T-helper 17 cell (primary cell): ENCODE measurements at places on chromosomes 2 and 18.

DNA sequence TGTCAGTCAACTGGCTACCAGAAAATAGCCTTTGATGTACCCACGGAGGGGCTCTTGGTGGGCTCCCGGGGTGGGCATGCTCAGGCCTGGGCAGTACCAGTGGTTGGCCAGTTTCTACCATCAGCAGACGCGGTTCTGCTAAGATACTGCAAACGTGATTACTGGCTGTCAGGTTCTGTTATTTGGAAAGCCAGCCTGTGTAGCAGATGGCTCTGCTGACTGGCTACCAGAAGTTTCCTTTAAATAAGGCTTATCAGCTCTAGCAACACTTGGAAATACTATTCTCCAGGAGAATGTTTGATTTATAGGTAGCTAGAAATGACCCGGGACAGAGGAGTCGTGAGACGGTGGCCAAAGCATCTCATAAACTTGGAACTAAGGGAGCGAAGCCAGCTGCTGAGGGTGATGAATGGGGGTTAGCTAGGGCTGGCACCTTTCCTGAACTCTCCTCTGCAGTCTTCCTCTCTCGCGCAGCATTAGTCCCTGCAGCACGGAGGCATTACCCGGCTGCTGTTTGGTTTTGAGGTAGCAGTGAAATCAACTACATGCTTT is 171.9 kb downstream of the AGAP1 start:
- H3K36me3 ChIP-seq: peaks cover 2% of the 10 kb centered on the region
- peaks cover 67% of the 10 kb centered on the region for H3K27me3 ChIP-seq
- peaks cover 5% of the 10 kb centered on the region for H3K4me1 ChIP-seq
- no peak for DNase-seq

- H3K4me1 ChIP-seq: peaks cover 13% of the 10 kb centered on the region
- H3K36me3 ChIP-seq: peaks cover 21% of the 10 kb centered on the region
- no peaks in the 10 kb centered on the region for H3K27me3 ChIP-seq
- no peak overlapping the region for H3K27ac ChIP-seq
Measured at GRCh38 chr2:197078535-197078934, 152.0 kb upstream of the PGAP1 start.

- H3K36me3 ChIP-seq: no peaks in the 10 kb centered on the region
- no peaks in the 10 kb centered on the region for H3K4me1 ChIP-seq
- DNase-seq: no peak
- peaks cover 49% of the 10 kb centered on the region for H3K27me3 ChIP-seq
Measured at GRCh38 chr2:236715077-236715476, 145.5 kb downstream of the ACKR3 start.

- no peaks in the 10 kb centered on the region for H3K27me3 ChIP-seq
- H3K27ac ChIP-seq: no peak overlapping the region
- no peaks in the 10 kb centered on the region for H3K36me3 ChIP-seq
- no peak for DNase-seq
- H3K4me1 ChIP-seq: peaks cover 2% of the 10 kb centered on the region
Measured at GRCh38 chr2:144111437-144111836, 408.5 kb downstream of the ZEB2 start.

DNA sequence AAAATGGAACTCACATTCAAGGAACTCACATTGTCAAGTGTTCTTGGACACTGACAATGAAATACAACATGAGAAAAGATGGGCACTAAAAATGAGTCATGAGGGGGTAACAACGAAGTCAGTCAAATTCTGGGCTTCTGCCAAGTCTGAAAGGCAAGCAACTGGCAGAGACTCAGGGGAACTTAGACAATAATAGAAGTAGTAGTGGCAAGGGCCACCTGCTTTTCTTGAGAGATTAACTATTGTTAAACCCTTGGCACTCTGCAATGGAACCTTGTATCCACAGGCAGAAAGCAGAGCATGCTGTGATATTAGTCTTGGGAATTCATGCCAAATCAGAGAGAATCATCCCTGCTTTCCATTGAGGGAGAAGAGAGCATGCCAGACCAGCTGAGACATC is 382.6 kb upstream of the CDH2 start:
- H3K36me3 ChIP-seq: no peaks in the 10 kb centered on the region
- DNase-seq: no peak
- H3K4me3 ChIP-seq: no peak overlapping the region
- H3K4me1 ChIP-seq: no peaks in the 10 kb centered on the region
- no peaks in the 10 kb centered on the region for H3K27me3 ChIP-seq

DNA sequence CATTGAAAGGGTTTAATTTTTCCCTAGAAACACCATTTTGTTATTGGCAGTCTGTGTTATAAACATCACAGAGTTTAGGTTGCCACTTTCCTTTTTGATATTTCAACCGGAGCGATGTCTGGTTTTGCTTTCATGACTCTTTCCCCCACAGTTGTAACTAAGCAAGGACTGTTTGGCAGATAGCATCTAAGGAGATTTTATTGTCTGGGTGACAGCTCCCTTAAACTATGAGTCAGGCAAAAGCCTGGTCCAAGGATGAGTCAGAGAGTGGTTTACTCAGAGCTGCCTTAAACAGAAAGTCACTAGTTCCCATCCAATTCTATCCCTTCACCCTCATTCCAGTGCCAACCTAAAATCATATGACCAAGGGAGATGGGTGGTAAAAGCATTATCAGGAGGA is 341.6 kb upstream of the VWC2L start:
- H3K27ac ChIP-seq: no peak overlapping the region
- H3K27me3 ChIP-seq: no peaks in the 10 kb centered on the region
- H3K4me1 ChIP-seq: no peaks in the 10 kb centered on the region
- no peak overlapping the region for H3K4me3 ChIP-seq
- no peak for DNase-seq

DNA sequence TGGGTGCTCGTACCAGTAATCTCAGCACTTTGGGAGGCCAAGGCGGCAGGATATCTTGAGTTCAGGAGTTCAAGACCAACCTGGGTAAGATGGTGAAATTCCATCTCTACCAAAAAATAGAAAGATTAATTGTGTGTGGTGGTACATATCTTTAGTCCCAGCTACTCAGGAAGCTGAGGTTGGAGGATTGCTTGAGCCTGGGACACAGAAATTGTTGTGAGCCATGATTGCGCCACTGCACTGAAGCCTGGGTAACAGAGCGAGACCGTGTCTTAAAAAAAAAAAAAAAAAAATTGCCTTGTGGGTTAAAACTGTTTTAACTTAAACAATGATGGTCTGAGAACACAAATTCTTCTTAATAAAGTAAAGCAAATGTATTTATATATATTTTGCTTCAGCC is 49.6 kb downstream of the ATP9B start:
- DNase-seq: no peak
- no peaks in the 10 kb centered on the region for H3K27me3 ChIP-seq
- peaks cover 3% of the 10 kb centered on the region for H3K4me1 ChIP-seq
- H3K27ac ChIP-seq: no peak overlapping the region

GRCh38 chr2:195471163-195471562 is 185.9 kb upstream of the SLC39A10 start:
- no peak for DNase-seq
- peaks cover 4% of the 10 kb centered on the region for H3K4me1 ChIP-seq
- H3K27me3 ChIP-seq: no peaks in the 10 kb centered on the region
- H3K36me3 ChIP-seq: no peaks in the 10 kb centered on the region
- no peak overlapping the region for H3K27ac ChIP-seq
- no peak overlapping the region for H3K4me3 ChIP-seq
